ENCODE measurements at places on chromosomes 13 and 19.

DNA sequence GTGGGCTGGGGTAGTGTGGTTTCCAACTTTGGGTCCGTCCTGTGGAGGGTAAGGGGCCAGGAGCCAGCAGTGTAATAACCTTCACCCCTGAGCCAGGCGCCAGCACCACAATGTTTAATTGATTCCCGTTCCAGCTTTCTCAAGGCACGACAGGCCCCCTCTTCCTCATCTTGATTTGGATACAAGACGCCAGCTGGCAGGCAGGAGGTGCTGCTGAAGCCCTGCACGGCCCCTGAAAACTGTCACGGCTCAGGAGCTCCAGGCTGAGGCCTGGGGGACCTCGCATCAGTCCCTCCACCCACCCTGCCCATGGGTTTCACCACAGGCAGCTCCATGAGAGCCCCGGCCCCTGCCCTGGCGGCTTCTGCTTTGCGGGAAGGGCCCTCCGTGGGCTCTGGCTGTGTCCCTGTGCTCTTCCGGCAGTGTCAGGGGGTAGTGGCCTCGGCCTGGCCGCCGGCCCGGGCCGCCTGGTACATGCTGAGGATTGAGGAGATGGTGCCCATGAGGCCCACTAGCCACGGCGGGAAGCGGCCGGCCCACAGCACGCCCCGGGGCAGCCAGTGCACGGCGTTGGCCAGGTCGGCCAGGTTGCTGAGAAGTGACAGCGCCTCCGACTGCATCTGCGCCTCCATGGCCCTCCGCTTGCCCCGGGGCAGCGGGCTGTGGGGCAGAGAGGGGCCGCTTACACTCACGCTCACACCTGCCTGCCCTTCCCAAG is 11.9 kb downstream of the PEX11G start:
- no peak for DNase-seq

GRCh38 chr13:33512880-33513554 is 227.5 kb upstream of the STARD13 start:
- DNase-seq, result no peak

DNA sequence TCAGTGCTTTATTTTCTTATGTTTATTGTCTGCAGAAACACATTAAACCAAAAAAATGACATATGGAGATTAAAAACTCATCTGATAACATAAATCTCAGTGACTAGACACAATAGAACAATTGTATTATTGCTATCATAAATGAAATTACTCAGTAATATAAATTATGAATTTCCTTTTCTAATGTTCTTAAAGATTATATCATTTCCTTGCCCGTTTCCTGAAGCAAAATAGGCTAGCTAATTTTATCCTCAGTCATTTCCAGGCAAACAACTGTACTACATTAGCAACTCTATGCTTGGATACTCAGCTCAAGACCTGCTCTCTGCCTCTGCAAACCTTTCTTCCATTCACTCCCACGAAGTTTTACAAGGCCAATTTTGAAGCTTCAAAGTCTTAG is 61.2 kb downstream of the RFC3 start:
- DNase-seq, result no peak

GRCh38 chr13:113209336-113209758 is at the start of gene CUL4A:
CUL4A (plus strand) TSS chr13:113209613; CDS start chr13:113209628, 15 bp downstream.
- peak; percentile 74 for DNase-seq

DNA sequence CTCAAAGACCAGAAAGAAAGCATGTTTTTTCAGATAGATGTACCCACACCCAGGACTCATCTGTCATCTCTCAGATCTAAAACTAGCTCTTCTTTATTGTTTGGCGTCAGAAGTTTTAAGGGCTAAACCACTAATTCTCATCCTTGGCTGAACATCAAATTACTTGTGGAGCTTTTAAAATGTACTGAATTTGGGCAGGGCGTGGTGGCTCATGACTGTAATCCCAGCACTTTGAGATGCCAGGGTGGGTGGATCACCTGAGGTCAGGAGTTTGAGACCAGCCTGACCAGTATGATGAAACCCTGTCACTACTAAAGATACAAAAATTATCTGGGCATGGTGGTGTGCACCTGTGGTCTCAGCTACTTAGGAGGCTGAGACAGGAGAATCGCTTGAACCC is 47.4 kb downstream of the RCBTB2 start:
- DNase-seq, result no peak

DNA sequence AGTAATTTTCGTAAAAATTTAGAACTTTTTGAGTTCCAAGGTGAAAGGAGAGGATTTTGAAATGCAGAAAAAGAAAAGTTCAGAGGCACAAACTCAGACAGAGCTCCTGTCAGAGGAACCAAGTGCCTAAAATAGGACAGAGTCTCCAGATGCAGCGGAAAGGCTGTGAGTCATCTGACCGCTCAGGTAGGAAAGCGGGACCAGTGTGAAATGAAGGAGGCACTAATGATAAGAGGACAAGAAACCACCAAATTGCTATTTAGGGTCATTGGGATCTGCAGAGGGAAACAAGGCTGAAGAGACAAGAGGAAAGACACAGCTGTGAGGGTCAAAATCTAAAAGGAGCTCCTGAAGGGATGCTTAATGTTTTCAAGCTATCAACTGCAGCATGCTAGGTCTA is 34.9 kb downstream of the IRS2 start:
- no peak for DNase-seq

DNA sequence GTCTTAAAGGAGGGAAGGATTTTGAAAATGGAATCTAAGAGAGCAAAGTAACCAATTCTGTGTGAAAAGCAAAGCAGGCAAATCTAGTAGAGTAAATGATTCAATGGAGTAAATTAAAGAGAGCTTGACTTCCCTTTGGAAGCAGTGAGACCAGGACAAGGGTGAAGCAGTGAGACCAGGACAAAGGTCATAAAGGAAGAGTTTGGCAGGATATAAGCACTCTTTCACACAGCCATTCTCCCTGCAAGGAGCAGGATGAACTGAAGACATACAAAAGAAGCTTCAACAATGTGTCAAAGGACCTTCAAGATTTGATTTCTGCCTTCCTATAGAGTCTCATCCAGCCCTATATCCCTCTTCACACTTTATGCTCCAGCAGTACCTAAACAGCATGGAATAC is 123.8 kb downstream of the ENOX1 start:
- no peak for DNase-seq

GRCh38 chr19:35935911-35936737 is at the start of gene LRFN3:
LRFN3 (plus strand) TSS chr19:35936374; CDS start chr19:35939426, 3,052 bp downstream.
- DNase-seq, result peak; percentile 86

- DNase-seq, result no peak
Measured at GRCh38 chr13:41179593-41180250, 14.6 kb downstream of the KBTBD7 start.

DNA sequence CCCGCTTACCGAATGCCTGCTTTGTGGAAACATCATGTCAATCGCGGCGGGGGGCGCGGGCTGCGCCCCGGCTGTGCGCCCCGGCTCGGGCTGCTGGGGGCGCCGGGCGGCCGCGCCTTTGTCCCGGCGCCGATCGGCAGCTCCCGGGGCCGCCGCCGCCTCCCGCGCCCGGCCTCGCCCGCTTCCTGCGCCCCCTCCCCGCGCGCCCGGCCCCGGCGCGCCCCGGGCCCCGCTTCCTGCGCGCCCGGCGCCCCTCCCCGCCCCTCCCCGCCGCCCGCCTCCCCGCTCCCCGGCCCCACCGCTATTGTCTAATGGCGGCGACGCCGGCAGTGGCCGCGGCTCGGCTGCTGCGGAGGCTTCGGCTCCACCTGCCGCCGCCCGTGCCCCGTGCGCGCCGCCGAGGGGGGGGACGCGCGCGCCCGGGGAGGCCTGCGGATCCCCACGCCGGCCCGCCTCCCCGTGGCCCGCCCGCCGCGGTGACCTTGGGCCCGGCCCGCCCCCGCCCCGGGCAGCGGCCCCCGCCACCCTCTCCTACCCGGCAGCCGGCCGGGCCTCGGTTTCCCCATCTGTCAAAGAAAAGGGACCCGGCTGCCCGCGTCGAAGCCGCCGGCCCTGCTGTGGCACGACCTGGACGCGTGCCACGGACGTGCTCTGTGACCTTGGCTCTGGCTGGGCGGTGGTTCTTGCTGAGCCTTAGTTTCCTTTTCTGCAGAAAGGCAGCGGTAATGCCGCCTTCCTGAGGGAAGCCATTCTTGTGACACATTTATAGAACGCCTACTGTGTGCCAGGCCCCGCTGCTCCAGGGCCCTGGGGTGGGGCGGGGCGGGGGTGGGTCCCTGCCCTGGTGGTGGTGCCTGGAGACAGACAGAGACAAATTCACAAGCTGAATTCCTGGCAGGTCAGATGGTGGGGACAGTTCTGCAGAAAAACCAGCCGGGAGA is at the start of gene TLE5:
TLE5 (minus strand) TSS at position 331 of the 941 bp plus-strand sequence; CDS start at position 36, 295 bp downstream.
- DNase-seq, result peak; percentile 62

- DNase-seq, result no peak
Measured at GRCh38 chr19:7902796-7903243, 857 bp upstream of the MAP2K7 start.

DNA sequence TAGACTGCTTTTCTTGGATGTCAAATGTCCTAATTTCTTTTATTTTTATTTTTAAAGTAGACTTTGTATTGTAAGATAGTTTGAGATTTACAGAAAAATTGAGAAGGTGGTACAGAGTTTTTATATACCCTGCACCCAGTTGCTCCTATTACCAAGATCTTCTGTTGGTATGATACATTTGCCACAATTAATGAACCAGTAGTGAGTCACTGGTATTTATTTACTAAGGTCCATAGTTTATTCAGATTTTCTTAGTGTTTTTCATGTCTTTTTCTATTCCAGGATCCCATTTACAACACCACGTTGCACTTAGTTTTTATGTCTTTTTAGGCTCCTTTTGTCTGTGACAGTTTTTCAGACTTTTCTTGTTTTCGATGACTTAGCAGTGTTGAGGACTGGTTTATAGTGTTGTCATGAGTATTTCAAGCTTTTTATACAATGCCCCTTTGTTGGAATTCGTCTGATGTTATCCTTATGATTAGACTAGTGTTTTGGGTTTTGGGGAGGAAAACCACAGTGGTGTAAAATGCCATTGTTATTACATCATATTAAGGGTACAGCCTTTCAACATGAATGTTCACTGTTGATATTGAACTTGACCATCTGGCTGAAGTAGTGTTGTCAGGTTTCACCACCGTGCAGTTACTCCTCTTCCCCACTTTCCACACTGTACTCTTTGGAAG is 35.9 kb downstream of the COG3 start:
- DNase-seq, result no peak

- no peak for DNase-seq
Measured at GRCh38 chr13:64551755-64552154, 2678.4 kb downstream of the PCDH9 start.

- peak; percentile 64 for DNase-seq
Measured at GRCh38 chr19:13154241-13154778, 4.1 kb downstream of the IER2 start.

DNA sequence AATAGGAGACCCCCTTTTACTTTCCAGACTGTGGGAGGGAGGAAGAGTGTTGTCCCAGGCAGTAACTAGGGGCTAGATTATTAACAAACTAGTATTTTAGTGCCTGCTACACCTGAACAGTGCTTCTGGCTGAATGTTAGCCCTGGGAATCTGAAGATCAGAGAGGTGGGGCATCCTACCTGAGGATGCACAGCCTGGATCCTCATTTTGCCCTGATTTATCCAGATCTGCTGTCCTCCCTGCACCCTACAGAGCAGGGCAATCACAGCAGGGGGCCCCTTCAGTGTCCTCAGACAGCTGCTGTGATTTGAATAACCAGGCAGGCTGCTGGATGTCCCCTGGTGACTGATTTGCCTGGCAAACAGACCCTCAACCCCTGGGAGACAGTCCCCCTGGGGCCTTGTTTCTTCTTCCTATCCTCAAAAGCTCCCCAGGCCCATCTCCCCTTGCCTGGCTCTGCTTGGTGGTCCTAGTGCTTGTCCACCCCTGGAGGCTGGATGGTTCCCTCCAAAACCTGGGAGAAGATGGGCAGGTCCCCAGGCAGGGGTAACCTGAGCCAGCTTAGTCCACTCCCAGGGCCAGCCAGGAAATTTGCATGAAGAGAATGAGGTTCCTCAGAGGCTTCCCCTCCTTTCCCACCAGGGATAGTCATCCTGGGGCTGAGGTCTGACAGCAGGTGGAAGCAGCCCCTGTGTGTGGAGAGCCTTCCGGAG is at the start of gene OVOL3:
OVOL3 (plus strand) TSS at position 657 of the 713 bp plus-strand sequence. CDS start 60 bp downstream, outside the sequence.
- no peak for DNase-seq

DNA sequence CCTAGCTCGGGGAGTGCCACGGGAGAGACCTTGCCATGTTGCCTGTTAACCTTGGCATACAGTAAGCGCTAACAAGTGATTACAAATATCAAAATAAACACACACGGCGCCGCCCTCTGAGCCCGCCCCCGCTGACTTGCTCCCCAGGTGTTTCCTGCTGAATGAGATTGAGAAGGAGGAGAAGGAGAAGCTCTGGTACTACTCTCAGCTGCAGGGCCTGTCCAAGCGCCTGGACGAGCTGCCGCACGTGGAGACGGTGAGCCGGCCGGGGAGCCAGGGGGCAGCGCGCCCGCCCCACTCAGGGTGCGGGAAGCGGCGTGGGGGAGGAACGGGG is 5.0 kb downstream of the APC2 start:
- no peak for DNase-seq

- no peak for DNase-seq
Measured at GRCh38 chr19:884420-885211, 8.4 kb downstream of the MED16 start.

DNA sequence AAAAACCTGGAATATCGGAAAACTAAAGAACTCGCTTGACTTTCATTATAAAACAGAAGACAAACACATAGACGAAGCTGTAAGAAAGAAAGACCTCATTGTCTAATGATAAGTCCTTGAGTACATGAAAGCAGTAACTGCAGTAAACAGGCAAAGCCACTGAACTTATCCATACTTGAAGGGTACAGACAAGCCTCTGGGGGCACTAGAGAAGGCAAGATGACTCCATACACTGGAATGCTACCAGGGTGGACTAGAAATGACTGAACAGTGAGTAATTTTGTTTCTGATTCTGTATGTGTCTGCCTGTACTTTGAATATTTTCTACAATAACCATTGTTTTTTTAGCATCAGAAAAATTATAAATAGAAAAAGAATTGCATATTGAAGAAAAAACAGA is 507.9 kb downstream of the UQCRFS1 start:
- DNase-seq, result no peak

- no peak for DNase-seq
Measured at GRCh38 chr19:7106711-7107657, 37.5 kb downstream of the ZNF557 start.

DNA sequence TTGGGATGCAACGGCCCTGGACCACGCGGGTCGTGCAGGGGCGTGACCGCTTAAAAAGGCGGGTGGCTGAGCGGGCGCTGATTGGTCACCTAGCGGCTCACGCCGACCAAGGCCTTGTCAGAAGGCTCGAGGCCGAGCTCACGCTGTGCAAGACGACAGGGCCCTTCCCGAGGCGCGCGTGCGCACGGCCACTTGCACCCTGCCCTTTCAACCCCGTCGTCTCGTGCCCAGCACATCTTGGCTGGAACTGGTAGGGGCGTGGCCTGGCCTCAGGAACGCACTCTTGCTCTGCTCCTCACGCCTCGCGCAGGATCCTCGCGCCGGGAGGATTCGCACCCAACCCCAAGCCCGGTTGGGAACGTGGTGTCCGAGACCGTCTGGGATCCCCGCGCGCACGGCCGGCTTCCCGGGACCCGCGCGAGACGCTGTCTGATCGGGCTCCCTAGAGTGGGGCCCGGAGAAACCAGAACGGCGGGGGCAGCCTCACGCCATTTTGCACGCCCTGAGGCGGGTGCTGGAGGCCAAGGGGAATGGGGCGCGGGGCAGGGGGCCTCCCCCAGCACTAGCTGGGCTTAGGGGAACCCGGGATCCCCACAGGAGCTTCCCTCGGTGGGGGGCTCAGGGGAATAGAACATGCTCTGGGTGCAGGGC is at the start of gene MEIOSIN:
MEIOSIN (plus strand) TSS at position 280 of the 651 bp plus-strand sequence. CDS start 1,938 bp downstream, outside the sequence.
- no peak for DNase-seq
